ENCODE measurements at places on chromosomes 4 and X. TPM values are rescaled to one million over a fixed set of nuclear protein-coding genes. Genes with fewer than 3 reads are reported as not detected.

Gene MAP9
- 6.9 TPM for total RNA-seq

Gene SATL1
- total RNA-seq = not detected

Gene LRP2BP
- total RNA-seq = 1.7 TPM

Gene ENAM
- total RNA-seq = not detected

Gene UNC5C
- not detected for total RNA-seq

Gene CXorf65
- 7.5 TPM for total RNA-seq

Gene MUC7
- not detected for total RNA-seq

Measured in activated naive CD4-positive, alpha-beta T cell treated with anti-CD3 and anti-CD28 coated beads, Interleukin-2, amount 50 U/mL, for 72 hours (primary cell).